ENCODE measurements at places on chromosomes 2 and 18.
A peak's percentile ranks its signal among the peaks of the same experiment; 100 is the strongest.

GRCh38 chr2:32222966-32223365 lies 41.7 kb downstream of the NLRC4 start:
- DNase-seq, result no peak

DNA sequence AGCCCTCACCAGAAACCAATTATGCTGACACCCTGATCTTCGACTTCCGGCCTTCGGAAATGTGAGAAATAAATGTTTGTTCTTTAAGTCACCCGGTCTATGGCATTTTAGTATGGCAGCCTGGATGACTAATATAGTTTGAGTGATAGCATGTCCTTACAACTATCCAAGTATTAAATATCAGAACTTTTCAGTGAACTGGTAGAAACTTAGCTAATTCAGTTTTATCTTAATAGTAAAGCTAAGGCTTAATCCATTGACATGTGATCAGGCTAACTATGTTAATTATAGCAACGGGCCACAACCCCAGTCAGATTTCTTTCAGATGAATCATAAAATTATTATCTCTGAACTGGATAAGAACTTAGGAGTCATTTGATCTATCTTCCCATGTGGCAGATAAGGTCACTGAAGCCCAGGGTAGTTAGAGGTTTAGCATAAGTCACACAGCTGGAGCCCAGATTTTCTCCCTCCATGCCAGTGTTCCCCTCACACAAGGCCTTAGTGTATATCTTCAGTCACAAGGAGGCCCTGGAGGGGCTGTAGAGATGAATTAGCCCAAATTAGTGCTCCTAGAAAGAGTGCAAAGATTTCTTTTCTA lies 40.7 kb upstream of the UPP2 start:
- peak; percentile 61 for DNase-seq

DNA sequence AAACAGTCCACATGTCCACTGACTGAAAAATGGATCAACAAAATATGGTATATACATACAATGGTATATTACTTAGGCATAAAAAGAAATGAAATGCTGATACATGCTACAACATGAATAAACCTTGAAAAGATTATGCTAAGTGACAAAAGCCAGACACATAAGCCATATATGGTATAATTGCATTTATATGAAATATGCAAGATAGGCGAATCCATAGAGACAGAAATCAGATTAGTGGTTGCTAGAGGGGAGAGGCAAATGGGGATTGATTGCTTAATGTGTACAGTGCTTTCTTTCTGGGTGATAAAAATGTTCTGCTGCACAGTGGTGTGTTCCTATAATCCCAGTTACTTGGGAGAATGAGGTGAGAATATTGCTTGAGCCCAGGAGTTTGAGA lies 171.0 kb downstream of the CYP26B1 start:
- DNase-seq, result no peak

- DNase-seq, result peak; percentile 58
These were observed at the start of gene CFAP65 for GRCh38 chr2:219041252-219041651. CFAP65 (minus strand) TSS chr2:219041516; CDS start chr2:219039048, 2,468 bp downstream.

- no peak for DNase-seq
These were observed 15.6 kb downstream of the TPGS2 start for GRCh38 chr18:36813101-36813775.
